ENCODE measurements at places on chromosomes 3 and 15.

- no peak for DNase-seq
These were observed 1145.7 kb downstream of the EPHA3 start for GRCh38 chr3:90253131-90253530.

- DNase-seq, result no peak
These were observed 156.1 kb upstream of the FOXB1 start for GRCh38 chr15:59847968-59848367.

DNA sequence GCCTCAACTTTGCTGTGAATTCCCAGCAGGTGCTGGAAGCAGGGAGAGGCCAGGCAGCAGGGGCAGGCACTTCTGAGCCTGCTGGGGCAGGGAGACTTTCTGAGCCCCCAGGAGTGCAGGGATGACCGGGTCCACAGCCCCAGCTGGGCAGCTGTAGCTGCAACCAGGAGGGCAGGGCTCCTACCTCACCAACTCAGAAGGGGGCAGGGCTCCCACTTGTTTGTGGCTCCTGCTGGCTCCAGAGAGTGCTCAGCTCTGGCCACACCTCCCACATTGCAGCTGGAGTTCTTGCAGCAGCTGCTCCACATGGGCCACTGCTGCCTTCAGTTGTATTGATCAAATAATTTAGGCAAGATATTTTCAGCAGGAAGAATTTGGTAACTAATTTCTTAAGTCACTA lies 812.3 kb downstream of the NSUN3 start:
- no peak for DNase-seq

- DNase-seq, result no peak
These were observed 72.0 kb upstream of the MAP4 start for GRCh38 chr3:48088056-48088748.

- no peak for DNase-seq
These were observed 235.1 kb upstream of the CCDC54 start for GRCh38 chr3:107142171-107142570.

GRCh38 chr3:45321607-45322391 lies 66.6 kb upstream of the LARS2 start:
- no peak for DNase-seq

DNA sequence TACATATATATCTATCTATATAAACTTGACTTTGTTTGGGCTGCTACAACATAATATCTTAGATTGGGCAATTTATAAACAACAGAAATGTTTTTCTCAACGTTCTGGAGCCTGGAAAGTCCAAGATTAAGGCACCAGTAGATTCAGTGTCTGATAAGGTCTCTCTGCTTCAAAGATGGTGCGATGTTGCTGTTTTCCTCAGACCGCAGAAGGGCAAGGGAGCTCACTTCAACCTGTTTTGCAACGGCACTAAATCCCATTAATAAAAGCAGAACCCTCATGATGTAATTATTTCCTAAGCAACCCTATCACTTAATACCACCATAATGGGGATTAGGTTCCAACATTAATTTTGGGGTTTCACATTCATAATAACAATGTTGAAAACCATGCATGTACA lies 1134.8 kb downstream of the NSUN3 start:
- DNase-seq, result no peak

DNA sequence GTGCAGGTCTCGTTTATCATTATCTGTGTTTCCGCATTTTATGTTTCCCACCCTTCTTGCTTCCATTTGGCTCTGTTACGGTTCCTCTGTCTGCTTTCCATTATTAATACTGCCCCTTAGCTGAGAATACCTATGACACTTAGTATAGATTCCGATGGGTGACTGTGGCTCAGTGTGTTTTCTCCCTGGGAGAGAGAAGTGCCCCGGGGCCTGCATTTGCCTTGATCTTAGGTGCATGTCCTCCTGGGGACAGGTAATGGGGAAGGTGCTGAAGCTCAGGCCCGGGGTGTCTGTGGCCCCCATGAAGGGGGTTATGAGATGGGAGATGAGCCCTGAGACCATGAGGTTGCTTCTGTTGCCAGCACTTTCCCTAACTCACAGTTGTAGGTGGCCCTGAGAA lies 43.4 kb upstream of the PCSK6 start:
- no peak for DNase-seq

- DNase-seq, result no peak
These were observed 58.5 kb downstream of the NEK10 start for GRCh38 chr3:27310688-27311087.

GRCh38 chr3:28743831-28744230 lies 395.2 kb upstream of the AZI2 start:
- DNase-seq, result no peak

GRCh38 chr15:36067483-36068274 lies 511.7 kb upstream of the CDIN1 start:
- DNase-seq, result no peak

DNA sequence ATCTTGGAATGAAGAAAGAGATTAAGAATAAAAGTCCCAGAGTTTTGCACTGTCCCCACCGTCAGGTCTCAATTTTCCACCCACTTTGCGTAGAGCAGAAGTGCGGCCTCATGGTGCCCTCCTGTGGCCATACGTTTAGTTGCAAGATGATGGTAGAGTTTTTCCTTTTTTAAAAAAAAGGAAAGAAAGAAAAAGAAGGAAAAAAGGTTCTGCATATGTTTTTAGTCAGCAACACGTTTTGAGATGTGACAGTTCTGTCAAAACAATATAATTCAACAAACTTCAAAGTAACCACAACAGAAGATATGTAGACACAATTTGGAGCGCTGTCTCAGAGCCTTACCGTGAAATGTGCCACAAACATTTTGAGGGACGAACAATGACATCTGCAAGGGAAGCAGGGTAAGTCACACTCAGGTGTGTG lies 24.6 kb downstream of the EBLN2 start:
- peak; percentile 16 for DNase-seq

DNA sequence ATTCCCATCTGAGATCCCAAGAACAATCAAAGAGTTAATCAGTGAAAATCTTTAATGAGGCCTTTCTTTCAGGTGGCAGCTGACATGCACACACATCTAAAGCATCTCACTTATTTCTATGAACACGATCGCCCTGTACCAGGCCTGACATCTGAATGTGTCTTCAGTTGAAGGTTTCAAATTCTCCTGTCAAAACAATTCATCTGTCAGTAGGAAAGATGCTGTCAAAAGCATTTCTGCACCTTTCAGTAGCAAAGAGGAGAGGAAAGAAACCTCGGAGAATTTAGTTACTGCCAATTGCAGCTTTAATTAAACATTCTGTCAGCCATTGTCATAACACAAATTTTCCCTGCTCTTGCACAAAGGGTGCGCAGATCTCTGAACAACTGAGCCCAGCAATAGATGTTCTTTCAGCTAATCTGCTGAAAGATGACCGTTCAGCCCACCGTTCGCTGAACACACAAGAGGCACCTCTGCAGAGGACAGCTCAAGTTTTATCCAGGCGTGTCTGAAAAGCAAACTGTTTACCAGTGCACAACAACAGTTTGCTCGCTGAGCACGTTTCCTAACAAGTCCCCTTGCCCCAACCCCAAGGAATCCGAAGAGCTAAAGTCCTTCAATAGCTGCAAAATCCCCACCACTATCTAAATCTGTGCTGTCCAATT lies 34.1 kb downstream of the LRIG1 start:
- DNase-seq, result no peak

- DNase-seq, result no peak
These were observed 295.2 kb downstream of the VGLL3 start for GRCh38 chr3:86695752-86696151.

DNA sequence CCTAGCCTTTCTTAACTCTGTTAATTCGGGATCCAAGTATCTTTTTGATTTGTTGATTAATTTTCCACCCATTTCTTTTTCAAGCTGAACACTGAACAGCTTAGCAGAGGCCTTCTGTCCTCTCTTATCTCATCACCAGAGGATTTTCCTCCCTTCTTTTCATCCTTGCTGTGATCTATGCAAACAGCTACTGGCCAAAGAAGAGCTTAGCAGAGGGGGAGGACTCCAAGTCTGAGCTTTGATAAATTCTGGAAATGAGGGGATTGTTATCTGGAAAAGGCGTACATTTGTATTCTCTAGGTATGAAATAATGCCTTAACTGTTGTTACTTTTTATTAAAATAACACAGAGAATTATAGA lies 13.4 kb downstream of the DZIP3 start:
- no peak for DNase-seq

GRCh38 chr3:39260957-39261356 lies 18.9 kb downstream of the CX3CR1 start:
- no peak for DNase-seq

- DNase-seq, result no peak
These were observed 45.2 kb downstream of the RARB start for GRCh38 chr3:25473246-25473645.

- DNase-seq, result no peak
These were observed 40.5 kb upstream of the TEX264 start for GRCh38 chr3:51630513-51630912.

DNA sequence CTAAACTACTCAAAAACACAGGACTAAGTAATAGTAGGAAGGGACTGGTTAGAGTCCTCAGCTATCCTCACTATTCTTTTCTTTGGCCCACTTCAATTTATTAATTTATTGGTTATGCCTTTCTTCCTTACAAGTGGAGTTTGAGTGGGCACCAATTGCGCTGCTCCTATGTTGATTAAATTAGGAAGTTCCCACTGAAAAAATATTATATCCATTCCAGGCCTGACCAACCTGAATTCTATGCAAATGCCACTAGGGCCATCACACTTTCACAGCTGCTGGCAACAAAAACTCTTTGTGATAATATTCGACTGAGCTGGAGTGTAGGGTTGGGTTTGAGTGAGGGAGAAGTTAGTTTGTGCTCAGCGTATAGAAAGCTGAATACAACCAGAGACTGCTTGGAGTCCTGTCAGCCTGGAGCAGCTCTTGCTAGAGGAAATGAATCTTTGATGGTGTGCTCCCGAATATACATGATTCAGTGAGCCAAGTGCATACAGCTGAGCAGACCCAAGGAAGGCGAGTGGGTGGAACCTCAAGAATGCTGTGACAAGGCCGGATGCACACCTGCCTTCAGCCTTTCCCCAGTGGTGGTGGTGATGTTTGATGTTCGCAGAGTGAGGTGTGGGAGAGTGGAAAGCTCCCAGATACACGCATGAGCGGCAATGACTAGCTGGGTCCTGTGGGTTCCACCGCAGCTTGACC lies 1.5 kb downstream of the ARHGEF3 start:
- peak; percentile 52 for DNase-seq

GRCh38 chr3:50100956-50101845 lies 12.5 kb downstream of the RBM5 start:
- no peak for DNase-seq

DNA sequence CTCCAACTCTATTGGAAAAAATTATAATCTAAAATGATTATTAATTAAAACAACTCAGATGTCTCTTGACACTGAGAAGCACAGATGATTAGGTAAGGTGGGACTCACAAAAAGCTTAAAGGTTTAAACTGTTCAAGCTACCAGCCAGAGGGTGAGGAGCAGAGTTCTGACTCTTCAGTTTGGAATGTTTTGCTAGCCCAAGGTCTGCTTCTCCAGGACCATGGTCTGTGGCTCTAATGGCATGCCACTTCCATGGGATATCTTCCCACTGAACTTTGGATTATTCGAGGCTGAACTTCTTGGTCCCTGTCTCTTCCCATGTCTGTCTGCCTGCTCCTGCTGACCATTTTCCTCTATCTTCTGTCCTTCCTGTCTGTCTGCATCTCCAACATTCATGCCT lies 49.2 kb downstream of the CACNA2D3 start:
- DNase-seq, result no peak

GRCh38 chr3:105752791-105753415 lies 115.9 kb downstream of the CBLB start:
- peak; percentile 21 for DNase-seq

- DNase-seq, result no peak
These were observed 185.9 kb upstream of the ANKRD28 start for GRCh38 chr3:15983693-15984092.

DNA sequence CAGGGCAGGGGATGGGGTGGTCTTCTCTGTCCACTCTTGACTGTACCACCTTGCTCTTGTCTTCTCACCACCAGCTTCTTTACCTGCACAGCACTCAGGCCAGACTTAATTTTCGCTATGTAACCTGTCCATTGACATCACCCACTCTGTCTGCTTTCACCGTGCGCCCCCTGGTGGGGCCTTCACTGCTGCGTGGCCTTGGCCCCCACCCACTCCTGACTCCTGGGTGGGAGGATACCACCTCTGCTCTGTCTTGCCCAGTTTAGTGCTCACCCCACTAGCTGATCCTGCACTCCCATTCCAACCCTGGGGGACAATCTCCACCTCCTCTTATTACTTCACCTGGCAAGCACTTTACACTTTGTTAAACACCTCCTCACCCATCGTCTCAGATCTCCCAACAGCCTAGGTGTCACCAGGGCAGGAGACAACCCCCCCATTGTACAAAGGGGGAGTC lies 17.7 kb downstream of the PTH1R start:
- peak; percentile 59 for DNase-seq

DNA sequence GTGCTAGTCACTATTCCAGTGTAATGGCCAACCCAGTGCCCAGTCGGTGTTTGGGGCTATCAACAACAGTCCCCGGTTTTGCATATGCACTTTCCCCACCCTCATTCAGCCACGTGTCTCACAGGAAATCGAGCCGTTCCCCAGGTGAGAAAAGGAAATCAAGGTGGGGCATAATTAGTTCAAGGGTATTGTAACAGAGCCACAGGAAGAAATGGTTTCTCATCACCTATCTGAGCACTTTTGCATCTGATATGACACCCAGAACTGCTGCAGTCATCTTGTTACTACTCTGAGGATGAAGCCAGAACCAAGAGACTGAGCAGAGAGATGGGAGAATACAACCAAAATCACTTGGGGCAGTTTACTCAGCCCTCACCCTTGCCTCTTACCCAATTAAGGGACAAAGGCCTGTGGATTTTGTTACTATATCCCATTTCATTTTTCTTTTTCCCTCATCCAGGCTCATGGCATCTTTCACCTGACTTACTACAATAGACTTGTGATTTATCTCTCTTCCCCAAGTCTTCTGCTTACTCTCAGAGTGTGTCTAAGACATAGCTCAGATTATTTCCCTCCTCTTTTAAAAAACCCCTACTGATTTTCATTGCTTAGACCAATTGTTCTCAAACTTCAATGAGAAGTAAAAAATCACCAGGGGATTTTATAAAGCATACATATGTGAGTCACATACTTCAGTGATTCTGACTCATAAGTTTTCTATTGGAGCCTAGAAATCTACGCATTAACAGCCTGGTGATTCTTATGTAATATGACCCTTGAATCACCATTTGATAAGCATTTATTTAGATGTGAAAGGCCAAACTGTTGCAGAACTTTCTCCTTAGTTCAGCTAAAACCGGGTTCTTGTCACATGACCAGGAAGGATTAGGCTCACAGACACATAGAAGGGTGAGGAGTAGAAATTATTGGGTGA lies 40.5 kb downstream of the TRAT1 start:
- no peak for DNase-seq

DNA sequence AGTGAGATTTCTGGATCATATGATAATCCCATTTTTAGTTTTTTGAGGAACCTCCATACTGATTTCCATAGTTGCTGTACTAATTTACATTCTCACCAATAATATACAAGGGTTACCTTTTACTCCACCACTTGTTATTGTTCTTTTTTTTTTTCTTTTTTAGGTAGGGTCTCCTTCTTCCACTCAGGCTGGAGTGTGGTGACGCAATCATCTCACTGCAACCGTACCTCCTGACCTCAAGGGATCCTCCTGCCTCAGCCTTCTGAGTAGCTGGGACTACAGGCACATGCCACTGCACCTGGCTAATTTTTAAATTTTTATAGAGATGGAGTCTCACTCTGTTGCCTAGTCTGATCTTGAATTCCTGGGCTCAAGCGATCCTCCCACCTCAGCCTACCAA lies 24.4 kb upstream of the CNOT10 start:
- no peak for DNase-seq
